Tibial nerve (tissue), 4 donors: ENCODE measurements at places on chromosomes 5 and 9. TPM values are rescaled to one million over a fixed set of nuclear protein-coding genes. Genes with fewer than 3 reads are reported as not detected.

ZMAT2 gene
- 43.1 TPM for total RNA-seq

SLC6A18 gene
- not detected for total RNA-seq

NELFB gene
- total RNA-seq = 31.9 TPM

CEMIP2 gene
- 119 TPM for total RNA-seq

PTGS1 gene
- total RNA-seq = 6.3 TPM

IL17B gene
- 71.6 TPM for total RNA-seq

PHYHD1 gene
- 42.7 TPM for total RNA-seq

IQGAP2 gene
- 49.2 TPM for total RNA-seq

C1QTNF2 gene
- 1.5 TPM for total RNA-seq

CDH6 gene
- 10.8 TPM for total RNA-seq

BRINP1 gene
- total RNA-seq = not detected

CARTPT gene
- total RNA-seq = not detected
